Stimulated activated CD8-positive, alpha-beta memory T cell treated with anti-CD3 and anti-CD28 coated beads, Interleukin-4, amount 100 ng/mL, for 1 hour (primary cell): ENCODE measurements at places on chromosomes 12 and 14.

DNA sequence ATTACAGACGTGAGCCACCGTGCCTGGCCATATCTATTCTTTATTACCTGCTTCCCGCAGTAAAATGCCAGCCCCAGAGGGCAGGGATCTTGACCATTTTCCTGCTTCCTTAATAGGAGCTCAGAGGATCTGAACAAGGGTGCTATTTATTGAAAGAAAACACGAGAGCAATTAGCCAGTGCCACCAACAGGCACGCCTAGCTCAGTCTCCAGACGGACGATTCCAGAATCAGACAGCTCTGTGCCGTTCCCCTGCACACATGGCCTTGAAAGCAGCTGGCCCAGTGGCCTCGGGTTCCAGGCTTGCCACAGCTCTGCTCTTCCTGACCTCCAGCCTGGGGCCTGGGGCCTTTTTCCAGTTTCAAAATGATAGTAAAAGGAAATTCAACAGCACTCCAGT lies 135.2 kb upstream of the RFLNA start:
- DNase-seq, result no peak

- DNase-seq, result no peak
These were observed 91.7 kb upstream of the SEL1L start for GRCh38 chr14:81625343-81625742.

DNA sequence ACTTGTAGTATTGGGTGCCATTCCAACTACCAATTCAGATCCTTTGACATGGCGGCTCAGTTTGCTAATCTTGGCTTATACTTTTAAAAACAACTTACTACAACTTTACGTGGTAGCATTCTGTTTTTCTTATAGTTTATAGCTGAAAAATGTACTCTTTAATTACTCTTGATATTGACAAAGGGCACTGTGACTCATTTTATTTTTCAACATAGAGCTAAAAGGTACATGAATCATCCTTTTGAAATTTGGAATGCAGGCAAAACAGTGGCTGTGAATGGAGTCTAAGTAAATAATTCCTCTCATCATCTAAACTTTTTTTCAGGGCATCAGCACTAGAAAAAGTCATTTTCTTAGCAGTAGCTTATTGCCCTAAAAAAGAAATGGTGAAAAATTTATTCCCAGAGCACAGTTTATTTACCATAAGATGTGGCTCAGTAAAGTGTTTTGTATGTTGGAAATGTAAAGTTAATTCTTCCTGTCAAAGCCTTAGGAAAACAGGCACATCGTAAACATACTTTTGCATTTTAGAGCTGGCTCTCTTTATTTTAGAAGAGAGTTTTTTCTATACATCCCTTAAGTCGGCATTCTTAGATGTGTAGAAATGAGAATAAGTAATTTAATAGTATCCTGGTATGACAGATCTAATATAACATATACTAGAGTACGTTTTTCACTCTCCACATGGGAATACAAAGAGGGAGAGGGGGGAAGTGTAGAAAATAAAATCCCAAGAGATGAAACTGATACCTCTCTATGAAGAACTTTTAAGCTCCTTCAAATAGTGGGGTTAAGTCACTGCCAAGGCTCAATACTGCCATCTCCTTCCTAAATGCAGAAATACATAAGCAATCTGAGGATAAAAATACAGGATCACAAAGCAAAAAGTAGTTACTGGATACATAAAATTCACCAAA lies 55.2 kb downstream of the SLC25A21 start:
- no peak for DNase-seq

GRCh38 chr12:104182621-104183378 lies 32.8 kb upstream of the TXNRD1 start:
- DNase-seq, result no peak

GRCh38 chr12:56377310-56377988 lies 14.8 kb upstream of the APOF start:
- DNase-seq, result no peak

- no peak for DNase-seq
These were observed 122.9 kb upstream of the PCED1B start for GRCh38 chr12:46956451-46957035.

DNA sequence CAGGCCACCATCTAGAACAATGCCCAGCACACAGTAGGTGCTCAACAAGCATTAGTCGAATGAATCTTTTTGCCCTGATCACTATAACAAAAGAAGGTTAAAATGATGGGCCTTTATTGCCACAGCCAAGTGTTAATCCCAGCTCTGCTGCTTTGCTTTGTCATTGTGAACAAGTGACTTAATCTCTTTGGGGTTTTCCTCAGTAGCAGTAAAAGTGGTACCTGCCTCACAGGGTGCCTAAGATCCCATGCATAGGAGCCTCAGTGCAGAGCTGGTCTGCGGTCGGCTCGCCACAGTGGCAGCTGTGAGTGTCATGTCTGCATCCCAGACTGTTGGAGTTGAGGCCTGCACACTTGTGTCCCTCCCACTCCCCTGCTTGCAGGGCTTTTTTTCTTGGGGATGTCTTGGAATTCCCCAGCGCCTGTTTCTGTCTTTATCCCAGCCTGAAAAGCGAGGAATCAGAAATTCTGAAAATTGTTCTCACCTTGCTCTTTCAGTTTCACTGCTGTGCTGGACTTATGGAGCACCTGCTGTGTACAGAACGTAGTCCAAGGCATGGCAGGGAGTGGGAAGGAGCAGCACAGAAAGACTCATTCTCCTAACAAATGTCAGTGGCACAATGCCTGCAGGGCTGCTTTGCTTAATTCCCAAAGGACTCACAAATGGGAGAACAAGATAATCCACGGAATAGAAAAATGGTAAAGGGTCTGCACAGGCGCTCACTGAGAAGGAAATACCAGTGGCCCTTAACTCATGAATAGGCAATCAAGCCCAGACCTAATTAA lies 90.8 kb downstream of the EML1 start:
- no peak for DNase-seq

DNA sequence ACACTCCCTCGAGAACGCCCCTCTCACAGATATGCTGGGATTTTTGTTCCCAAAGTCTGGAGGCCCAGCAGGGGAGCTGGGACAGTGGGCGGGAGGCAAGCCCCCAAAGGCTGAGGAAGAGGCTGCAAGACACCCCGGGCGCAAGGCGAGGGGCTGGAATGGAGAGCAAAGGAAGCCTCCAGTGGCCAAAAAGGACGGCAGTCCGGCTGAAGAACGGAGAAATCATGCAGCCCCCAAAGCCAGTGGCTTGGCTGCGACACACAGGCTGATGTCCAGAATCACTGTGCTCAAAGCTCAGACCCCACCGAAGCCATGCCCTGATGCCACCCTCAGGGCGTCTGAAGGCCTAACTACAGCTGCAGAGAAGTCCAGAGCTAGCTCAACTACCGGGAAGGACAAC lies 10.9 kb downstream of the CLBA1 start:
- DNase-seq, result no peak

GRCh38 chr14:101024686-101025085 lies 121.2 kb upstream of the RTL1 start:
- no peak for DNase-seq

GRCh38 chr14:58844544-58844943 lies 206.8 kb downstream of the DACT1 start:
- no peak for DNase-seq

- DNase-seq, result no peak
These were observed 58.4 kb downstream of the LLPH start for GRCh38 chr12:66072135-66072534.

DNA sequence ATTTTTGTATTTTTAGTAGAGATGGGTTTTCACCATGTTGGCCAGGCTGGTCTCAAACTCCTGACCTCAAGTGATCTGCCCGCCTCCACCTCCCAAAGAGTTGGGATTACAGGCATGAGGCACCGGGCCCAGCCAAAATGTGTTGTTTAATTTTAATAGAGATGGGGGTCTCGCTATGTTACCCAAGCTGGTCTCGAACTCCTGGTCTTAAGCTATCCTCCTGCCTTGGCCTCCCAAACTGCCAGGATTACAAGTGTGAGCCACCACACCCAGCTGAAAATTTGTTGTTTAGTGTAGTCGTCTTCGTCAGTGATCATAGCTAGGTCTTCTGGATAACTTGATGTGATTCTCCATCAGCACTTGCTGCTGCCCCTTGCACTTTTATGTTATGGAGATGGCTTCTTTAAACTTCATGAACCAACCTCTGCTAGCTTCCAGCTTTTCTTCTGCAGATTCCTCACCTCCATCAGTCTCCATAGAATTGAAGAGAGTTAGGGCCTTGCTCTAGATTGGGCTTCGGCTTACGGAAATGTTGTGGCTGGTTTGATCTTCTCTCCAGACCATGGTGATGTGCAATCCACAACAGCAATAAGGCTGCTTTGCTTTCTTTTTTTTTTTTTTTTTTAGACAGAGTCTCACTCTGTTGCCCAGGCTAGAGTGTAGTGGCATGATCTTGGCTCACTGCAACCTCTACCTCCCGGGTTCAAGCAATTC lies 13.0 kb downstream of the ISCU start:
- no peak for DNase-seq

GRCh38 chr14:57659052-57659451 lies 165.4 kb upstream of the CCDC198 start:
- DNase-seq, result no peak

DNA sequence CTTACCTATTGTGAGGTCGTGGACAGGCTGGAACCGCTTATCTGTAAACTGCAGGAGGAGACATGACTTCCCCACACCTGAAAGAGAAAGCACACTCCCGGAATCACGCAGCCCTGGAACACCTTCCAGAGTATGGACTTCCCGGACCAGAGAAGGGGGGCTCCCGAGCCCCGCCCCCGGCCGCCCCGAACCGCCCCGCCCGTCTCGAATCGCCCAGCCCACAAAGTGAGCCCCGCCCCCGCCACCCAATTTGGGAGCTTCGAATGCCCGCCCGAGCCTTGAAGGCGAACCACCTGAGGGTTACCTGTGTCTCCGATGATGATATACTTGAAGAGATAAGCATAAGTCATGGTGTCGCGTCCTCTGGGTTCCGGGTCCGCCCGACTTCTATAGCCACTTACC lies 235 bp downstream of the RAB2B start:
- DNase-seq, result peak; percentile 71

DNA sequence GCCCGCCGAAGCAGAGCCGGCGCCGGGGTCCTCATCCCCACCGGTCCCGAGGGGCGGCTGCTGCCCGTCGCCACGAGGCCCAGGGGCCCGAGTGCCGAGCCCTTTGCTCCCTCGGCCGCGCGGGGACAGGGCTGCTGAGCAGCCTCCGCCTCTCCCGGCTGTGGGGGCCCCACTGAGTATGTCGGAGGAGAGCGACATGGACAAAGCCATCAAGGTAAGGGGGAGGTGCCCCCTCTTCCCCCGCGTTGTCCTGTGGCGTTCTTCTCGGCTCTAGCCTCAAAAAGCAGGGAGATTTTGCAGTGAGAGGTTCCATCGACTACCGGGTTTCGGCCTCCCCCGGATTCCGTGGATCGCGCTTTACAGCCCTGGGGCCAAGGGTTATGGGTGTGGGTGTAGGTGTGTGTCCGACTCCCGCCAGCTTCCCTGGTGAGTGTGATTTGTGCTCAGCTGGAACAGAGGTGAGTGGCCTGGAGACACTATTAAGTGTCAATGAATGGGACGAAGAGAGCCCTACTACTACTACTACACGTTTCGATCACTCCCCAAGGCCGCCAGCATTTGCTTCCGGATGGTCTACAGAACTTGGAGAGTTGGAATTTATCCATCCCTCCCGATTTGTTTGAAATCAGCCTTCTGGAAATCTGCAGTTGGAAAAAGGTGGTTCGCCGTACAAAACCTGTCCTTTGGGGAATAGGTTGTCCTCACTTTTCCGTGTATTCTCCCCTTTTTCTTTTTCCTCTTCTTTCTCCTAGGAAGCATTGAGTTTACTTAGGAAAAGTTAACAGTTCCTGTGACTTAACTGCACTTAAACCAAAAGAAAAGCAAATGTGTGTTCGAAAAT lies 748 bp downstream of the MAPKAPK5 start:
- no peak for DNase-seq

DNA sequence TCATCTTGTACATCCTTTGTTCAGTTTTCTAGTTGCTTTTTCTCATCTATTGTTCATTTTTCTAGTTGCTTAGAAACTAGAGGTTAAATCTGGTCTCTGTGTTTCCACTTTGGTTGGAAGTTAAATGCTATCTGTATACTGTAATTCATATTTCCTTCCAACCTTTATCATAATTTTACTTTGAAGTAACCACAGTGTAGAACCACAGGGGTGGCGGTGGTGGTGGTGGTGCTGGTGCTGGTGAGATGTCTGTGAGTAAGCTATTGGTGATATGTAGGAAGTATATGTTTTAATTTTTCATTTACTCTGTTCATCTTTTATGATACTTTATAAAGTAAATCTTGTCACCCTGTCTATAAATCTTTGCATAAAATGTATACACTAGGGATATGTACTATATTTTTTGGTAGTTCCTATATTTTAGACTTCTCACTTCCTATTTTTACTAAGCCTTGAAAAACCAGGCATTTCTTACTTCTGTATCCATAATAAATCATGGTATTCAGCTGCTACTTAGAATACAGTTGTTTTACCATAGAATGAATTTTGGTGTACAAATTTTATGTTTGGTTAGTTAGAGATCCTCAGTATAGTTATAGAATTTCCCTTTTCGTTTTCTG lies 31.9 kb downstream of the CCDC91 start:
- DNase-seq, result peak; percentile 5

GRCh38 chr12:7327918-7328317 lies 24.0 kb downstream of the ACSM4 start:
- DNase-seq, result no peak

GRCh38 chr12:615620-616019 lies 47.6 kb downstream of the NINJ2 start:
- DNase-seq, result no peak

DNA sequence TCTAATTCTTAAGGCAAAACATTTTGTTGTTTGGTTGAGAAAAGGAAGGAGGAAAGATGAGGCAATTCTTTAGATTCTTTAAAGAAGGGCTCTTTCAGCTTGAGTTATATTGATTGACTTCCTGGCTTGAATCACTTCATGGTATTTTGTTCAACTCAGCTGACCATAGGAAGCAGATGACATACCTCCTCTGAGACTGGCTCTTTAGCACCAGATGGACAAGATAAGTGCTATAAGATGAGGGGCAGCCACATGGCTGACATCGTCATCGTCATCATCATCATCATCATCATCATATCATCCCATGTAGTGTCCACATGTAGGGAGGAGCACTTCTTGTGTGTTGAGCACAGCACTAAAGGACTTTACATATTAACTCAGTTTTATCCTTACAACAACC lies 81.3 kb downstream of the SSPN start:
- no peak for DNase-seq

DNA sequence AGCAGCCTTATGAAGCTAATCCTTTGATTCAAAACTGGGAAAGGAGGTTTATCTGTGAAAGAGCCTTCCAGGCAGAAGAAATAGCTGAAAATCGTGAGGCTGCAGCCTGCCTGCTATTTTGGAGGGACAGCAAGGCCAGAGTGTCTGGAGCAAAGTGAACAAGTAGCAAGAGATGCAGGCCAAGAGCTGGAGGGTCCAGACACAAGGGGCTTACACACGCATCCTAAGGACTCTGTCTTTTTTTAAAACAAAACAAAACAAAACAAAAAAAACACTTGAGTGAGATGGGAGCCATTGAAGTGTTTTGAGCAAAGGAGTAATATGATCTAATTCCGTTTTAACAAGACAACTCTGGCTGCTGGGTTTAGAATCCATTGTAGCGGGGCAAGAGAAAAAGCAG lies 76.4 kb upstream of the BCAT1 start:
- no peak for DNase-seq

- no peak for DNase-seq
These were observed 90.5 kb upstream of the FOXN3 start for GRCh38 chr14:89507521-89507920.
